ENCODE measurements at places on chromosomes 6 and 20. TPM values are rescaled to one million over a fixed set of nuclear protein-coding genes. Genes with fewer than 3 reads are reported as not detected.

DNA sequence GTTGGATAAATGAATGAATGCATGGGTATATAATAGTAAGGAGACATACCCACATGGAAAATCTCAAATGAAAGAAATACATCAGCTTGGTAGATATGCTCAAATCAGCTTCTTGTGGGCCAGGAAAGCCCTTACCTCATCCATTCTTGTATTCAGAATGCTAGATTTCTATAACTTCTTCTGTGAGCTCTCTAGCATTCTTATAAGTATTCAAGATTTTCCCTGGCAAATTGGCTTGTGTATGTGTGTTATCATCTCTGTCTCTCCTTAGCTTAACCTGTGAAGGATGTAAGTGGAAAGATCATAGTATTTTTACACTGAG, 100.8 kb downstream of the OR2B2 start:
- DNase-seq, result no peak

GRCh38 chr20:61451953-61452352, 199.9 kb downstream of the CDH4 start:
- DNase-seq, result no peak

DNA sequence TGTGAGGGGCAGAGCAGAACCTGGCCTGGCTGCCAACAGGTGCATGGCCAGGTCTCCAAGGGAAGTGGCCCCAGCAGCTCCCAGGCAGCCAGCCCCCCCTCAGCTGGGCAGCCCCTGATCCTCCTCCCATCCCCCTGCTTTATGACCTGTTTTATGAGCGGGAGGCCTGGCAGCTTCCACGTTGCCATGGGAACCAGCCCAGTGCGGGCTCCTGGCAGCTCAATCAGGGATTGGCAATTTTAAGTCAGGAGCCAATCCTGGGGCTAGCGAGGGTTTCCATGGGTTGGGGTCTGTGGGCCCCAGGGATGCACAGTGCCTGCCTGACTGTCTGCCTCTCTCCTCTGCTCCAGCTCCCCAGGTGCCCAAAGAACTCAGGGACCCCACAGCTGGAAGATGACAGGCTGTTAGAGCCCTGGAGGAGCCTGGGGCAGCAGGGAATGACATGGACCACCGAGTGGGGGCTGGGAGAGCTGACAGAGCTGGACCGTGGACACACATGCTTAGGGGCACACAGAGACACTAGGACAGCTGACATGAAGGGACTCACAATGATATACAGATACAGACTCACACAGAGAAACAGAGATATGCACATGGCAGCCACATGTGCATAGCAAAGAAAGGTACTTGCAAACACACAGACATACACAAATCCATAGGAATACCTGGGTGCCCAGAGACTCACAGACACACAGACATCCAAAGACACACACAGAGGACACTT, 56.5 kb upstream of the SIRPA start:
- DNase-seq, result no peak

DNA sequence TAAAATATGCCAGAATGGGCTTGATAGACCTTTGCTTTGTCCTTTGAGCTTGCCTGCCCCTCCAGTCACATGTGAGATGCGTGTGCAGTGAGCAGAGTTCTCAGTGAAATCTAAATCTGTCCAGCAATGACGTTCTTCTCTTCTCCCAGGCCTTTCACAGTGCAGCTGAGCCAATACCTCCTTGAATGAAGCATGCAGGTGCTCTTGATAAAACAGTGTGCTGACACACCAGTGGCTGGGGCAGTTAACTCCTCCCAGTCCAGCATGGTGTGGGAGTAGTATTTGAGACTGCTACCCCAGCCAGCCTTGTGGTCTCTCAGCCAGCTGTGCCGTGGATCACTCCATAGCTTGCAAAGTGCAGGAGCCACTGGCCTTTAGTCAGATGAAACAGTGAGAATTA, 240.5 kb downstream of the FARS2 start:
- DNase-seq, result no peak

DNA sequence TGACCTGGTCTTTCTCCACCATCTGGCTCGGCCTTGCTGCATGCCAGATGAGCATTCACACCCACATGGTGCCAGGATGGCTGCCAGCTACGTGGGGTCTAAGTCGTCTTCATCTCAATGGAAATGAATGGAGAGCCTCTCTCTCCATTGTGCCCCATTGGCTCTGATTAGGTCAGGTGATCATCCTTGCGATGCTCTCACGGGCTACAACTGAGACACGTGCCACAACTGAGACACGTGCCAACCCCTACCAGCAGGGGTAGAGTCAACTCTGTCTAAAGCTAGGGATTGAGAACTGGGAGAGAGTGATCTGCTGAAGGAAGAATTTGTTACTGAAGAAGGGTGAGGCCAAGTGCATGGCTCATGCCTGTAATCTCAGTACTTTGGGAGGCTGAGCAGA, 67.3 kb upstream of the RALY start:
- DNase-seq, result no peak

DNA sequence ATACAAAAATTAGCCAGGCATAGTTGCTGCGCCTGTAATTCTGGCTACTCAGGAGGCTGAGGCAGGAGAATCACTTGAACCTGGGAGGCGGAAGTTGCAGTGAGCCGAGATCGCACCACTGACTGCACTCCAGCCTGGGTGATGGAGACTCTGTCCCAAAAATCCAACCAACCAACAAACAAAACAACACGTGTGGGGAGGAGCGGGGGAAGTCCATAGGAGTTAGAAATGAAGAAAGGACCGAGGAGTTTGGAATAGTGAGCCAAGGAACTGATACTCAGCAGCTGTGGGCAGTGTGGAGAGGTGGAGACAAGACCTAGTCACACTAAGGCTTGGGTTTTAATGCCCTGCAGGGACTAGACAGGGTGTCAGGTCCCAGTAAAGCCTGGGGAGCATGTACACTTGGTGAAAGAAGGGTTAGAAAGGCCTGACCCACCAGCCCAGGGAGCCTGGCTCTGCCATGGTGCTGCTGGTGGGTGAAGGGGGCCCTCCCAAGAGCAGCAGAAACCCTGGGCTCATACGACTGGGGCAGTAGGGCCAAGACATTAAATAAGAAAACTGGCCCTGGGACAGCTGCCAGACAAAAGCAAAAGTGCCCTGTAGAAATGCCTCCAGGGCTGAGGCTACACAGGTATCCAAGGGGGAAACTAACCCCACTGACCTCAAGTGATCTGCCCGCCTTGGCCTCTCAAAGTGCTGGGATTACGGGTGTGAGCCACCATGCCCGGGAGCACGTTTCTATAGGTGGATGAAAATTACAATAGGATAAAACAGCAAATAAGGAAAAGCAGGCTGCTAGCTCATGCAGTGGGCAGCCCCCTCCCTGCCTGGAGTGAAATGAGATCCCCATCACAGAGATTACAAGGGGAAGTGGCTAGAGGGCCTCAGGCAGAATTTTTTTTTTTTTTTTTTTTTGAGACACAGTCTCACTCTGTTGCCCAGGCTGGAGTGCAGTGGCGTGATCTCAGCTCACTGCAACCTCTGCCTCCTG, 58.0 kb downstream of the MYH7B start:
- DNase-seq, result no peak

DEFB132 gene
- not detected for polyA plus RNA-seq

GSTA2 gene
- polyA plus RNA-seq, result not detected
